CD4-positive, alpha-beta T cell treated with Interleukin-12 subunit alpha and Interleukin-12 subunit beta, for 1 hour (primary cell): ENCODE measurements at places on chromosomes 5 and 9.
A peak's percentile ranks its signal among the peaks of the same experiment; 100 is the strongest.

GRCh38 chr5:124922255-124922975 lies 176.0 kb upstream of the ZNF608 start:
- DNase-seq = no peak

DNA sequence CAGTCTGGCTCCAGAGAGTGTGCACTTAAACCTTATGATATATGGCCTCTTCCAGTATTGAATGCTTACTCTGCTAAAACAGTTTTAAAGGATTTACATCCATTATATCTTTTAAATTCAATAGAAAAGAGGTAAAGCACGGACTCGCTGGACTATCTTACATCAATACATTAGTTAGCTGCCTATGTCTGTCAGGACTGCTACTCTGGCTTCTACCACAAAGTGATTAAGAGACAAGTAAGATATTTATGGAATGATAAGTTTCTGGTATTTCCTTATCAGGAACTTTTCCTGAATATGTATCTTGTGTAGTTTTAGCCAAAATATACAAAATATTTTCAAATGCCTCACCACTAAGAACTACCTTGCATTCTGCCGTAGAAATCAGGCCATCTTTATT lies 295.1 kb downstream of the ISL1 start:
- no peak for DNase-seq

- DNase-seq = no peak
Observed at GRCh38 chr9:36576866-36577265, 4.2 kb downstream of the MELK start.

- no peak for DNase-seq
Observed at GRCh38 chr9:127979333-127980059, 1.3 kb downstream of the EEIG1 start.

- no peak for DNase-seq
Observed at GRCh38 chr9:69442486-69442885, 117.5 kb downstream of the ENTREP1 start.

- DNase-seq = no peak
Observed at GRCh38 chr5:95178046-95178651, 106.7 kb downstream of the MCTP1 start.

- DNase-seq = no peak
Observed at GRCh38 chr9:121636341-121636865, 15.0 kb upstream of the DAB2IP start.

- DNase-seq = no peak
Observed at GRCh38 chr5:16856531-16856930, 79.6 kb downstream of the MYO10 start.

DNA sequence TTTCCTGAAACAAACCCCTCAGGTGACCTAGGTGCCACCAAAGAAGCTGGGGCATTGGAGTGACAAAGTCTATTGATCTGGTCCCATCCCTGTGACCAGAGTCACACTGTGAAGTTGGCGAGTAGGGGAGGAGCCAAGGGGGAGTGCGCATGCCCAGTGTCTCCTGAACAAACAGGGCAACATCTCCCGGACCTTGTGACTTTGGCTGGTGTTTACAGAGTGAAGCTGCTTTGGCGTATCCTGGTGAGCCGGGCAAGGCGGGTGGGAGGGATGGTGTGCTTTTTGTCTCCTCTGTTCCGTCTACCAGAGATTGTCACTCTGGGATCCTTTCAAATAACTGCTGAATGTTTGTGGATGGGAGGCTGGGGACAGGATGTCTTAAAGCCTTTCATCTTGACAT lies 204.5 kb downstream of the HSPA4 start:
- no peak for DNase-seq

DNA sequence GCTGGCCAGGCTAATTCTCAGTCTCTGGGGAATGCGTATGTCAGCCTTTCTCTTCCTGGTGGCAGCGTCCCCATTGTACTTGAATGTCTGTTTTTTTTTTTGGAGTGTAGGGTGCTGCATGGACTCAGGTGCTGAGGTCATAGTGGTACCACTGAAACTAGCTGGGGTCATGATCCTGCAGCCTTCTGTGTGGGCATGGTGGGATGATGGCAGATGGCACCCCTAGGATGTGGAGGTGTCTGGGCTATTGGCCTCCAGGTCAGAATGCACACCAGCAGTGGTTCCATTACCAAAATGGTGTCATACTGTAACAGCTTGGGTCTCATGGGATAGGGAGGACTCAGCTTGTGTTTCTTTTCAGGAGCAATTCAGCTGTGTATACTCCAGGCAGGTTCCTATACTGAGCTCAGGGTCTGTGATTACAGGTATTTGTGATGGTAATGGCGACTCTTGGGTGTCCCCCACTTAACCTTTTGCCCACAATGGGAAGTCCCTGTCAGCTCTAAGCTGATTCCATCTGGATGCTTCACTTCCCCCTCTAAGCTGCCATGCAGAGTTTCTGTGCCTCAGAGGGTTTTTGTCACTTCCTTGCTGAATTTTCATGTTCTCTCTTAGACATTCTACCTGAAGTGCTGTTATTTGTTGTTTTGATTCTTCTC lies 17.9 kb downstream of the HSD17B4 start:
- DNase-seq = no peak

DNA sequence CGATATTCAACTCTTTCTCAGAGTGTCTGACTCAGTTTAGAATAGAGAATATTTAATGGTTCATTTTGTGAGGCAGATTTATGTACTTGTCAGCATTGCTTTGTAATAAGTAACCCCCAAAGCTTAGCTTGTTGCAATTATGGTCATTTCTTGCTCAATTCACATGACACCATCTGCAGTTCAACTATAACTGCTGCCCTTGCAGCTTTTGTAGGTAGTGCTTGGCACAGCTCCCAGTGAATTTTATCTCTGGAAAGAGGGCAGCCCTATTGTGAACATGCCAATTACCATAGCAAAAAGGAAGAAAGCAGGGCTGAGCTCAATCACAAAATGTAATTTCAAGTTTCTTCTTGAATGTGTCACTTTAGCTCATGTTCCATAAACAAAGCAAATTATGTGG lies 1587.7 kb upstream of the ACO1 start:
- DNase-seq = no peak

DNA sequence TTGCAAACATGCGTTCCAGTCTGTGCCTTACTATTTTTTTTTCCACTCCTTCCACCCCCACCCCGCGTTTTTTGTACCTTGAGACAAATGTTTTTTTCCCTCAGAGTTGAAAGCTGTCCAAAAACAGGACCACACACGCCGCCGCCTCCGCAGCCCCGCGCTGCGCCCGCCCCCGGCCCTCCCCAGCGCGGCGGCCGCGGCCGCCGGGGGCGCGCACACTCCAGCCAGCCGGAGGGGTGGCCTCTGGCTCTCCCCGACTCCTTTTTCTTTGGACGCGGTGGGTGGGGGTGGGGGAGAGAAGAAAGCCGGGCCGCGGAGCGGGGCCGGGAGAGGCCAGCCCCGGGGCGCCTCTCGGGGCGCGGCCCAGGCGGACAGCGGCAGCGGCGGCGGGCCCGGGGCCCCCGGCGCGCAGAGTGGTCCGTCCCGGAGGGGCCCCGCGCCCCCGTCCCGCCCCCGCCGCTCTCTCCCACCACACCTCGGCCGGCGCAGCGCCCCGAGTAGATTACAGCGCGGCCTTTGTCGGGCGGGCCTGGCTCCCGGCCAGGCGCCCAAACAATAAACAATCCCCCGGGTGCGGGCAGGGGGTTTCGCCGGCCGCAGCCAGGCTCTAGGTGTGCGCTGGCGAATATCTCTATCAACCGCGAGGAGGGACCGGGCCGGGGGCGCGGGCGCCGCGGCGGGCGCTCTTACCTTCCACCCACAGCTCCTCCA lies 10.9 kb downstream of the PTCH1 start:
- peak; percentile 40 for DNase-seq

GRCh38 chr9:36092509-36093215 lies 43.9 kb upstream of the GLIPR2 start:
- DNase-seq = peak; percentile 62

DNA sequence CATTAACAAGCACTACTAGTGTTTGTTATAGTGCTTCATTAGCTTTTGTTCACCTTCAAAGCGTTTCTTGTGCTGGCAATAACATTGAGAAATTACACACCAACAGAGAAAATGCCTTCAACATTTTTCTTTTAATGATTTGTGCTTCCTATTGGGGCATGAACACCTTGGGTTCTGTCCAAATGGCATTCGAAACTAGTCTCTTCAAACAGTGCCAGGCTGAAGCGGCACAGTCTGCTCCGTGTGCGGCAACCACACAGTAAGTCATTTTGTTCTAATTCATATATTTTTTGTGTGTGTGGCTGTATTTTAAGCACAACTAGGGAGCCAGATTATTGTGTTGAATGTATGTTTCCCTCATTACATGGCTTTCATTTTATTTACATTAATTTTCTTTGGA lies 414.7 kb upstream of the SGCD start:
- no peak for DNase-seq

DNA sequence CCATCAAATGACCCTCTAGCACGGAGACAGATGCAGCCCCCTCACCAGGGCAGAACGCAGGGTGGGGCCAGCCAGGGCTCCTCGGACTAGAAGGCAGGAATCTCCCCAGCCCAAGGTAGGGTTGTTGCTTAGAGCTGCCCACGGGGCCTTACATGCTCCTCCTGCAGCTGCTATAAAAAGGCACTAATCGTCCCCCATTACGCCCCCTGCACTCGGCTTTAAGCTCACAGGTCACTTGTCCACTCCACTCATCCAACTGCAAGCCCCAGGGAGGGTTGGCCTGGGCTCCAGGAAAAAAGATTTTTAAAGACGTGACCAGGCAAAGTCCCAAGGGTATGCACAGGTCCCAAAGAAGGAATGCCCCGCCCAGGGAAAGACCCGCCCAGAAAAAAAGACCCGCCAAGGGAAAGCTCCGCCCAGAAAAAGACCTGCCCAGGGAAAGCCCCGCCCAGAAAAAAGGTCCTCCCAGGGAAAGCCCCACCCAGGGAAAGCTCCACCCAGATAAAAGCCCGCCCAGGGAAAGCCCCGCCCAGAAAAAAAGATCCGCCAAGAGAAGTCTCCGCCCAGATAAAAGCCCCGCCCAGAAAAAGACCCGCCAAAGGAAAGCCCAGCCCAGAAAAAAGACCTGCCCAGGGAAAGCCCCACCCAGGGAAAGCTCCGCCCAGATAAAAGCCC lies 11.1 kb downstream of the GRIN1 start:
- DNase-seq = no peak

DNA sequence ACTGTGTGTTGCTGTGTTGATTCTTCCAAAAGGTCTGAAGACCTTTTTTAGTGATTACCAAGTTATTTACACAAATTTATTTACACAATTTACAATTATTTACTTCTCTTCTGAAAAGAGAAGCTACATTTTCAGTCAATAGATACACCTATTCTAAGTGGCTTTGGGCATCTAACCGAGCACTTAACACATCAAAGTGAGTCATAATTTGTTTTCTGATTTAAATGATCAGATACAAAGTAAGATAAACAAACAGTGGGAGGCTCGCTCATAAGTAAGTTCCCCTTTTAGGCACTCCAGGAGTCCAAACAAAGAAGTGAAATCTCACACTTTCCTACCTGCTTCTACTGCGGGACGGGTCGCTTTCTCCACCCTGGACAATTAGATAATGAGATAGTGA lies 90.2 kb downstream of the APBA1 start:
- no peak for DNase-seq
